AG04449 (cell line): ENCODE measurements at places on chromosomes 16 and 17.

- DNase-seq: no peak
These were observed 27.5 kb downstream of the ITGAE start for GRCh38 chr17:3773511-3773910.

- no peak for DNase-seq
These were observed 5.4 kb downstream of the GINS2 start for GRCh38 chr16:85683363-85683762.

GRCh38 chr17:11031787-11032186 lies 193.9 kb upstream of the PIRT start:
- DNase-seq: no peak

DNA sequence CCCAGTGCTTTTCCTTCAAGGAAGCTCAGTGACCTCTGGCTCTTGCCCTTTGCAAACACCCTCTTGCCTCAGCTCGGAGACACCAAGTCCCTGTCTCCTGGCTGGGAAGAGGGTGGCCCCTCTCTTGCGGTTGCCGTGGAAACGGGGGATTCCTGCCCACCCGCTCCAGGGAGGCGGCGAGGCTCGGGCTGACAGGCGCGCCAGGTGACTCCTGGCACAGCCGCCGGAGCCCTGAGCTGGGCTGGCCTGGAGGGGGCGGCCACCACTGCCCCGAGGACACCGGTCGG lies 71.4 kb downstream of the ABR start:
- no peak for DNase-seq

DNA sequence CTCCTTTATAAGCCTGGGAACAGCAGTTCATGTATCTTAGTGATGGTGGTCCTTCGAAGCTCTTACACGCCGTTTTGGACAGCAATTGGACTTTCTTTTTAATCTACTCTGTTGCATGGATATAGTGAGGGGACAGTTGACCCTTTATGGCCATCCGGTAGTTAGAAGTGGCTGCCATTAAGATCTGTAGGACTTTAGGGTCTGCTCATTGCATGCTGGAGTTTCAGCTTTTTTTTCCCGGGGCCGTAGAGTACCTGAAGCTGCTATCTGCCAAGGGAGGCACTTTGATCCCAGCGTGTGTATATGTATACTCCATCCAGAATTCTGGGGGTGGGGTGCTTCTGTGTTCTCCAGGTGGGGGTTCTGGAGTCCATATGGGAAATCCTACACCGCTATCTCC lies 1.2 kb downstream of the CYB5D1 start:
- no peak for DNase-seq

- DNase-seq: no peak
These were observed 16.5 kb downstream of the SCGB1C2 start for GRCh38 chr17:153851-154250.

GRCh38 chr16:68217506-68217905 lies 18.4 kb downstream of the ESRP2 start:
- DNase-seq: no peak

DNA sequence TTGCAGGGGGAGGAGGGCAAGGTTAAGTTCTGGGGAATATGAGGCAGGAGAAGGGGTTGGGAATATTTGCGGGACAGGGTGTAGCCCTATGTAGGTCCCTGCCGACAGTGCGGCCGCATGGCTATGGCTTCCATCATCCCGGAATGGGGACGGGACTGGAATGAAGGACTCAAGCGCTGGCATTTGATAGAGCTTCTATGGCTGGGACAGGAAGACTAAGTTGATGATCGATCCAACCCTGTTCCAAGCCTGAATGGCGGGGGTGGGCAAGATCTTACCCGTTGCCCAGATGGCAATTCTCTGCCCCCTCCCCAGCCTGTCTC lies 47.1 kb downstream of the SRCIN1 start:
- no peak for DNase-seq

GRCh38 chr17:75512926-75513640 lies 2.3 kb downstream of the CASKIN2 start:
- DNase-seq: no peak

GRCh38 chr16:19706846-19707245 lies 11.2 kb downstream of the KNOP1 start:
- no peak for DNase-seq
